Renal cortical epithelial cell (primary cell): ENCODE measurements at places on chromosomes 12 and 14. TPM values are rescaled to one million over a fixed set of nuclear protein-coding genes. Genes with fewer than 3 reads are reported as not detected.
A peak's percentile ranks its signal among the peaks of the same experiment; 100 is the strongest.

SLC17A8 gene
- total RNA-seq: under 0.01 and 0.30 TPM in 2 replicates

- peak; percentile 80 for DNase-seq
Measured at GRCh38 chr12:24496755-24497154, 452.1 kb downstream of the BCAT1 start.

TMEM229B gene
- total RNA-seq: 0.69 and 3.9 TPM in 2 replicates

DNA sequence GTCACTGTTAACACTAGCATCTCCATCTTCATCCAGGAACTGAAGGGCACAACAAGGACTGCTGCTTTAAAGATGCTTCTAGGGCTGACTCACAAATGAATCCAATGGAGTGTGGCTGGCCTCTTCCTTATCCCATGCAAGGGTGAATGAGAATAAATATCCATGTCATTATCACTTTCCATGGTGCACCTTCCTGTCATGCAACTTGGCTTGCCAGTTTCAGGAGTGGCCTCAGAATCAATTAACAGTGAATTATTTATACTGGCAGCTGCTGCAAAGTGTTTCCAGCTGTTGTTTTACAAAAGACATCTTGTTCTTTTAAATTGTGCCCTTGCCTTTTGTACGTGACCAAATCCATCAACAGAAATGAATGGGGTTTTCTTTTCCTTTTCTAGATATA, 499.3 kb upstream of the TMEM132C start:
- no peak for DNase-seq

TOMM20L gene
- total RNA-seq: not detected in 2 replicates

DNA sequence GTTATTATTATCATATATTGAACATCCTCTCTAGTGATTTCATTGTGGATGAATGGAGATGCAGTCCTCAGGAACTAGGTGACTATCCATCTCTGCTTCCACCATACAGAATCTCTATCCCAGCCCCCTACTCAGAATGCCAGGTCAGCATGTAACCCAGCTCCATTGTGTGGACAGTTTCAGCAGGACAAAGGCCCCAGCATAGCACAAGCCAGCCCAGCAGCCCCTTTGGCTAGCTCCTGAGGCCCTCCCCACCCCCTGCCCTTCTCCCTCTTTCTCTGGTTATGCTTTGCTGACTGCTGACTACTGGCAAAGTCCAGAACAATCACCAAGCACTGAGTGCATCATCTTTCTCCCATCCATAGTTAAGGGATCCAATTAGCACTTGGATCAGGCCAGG, 5.8 kb upstream of the SPRYD4 start:
- no peak for DNase-seq

CISTR gene
- total RNA-seq: not detected in 2 replicates

DAO gene
- not detected in 2 replicates for total RNA-seq

YBX3 gene
- 67.6 and 163 TPM in 2 replicates for total RNA-seq

DNA sequence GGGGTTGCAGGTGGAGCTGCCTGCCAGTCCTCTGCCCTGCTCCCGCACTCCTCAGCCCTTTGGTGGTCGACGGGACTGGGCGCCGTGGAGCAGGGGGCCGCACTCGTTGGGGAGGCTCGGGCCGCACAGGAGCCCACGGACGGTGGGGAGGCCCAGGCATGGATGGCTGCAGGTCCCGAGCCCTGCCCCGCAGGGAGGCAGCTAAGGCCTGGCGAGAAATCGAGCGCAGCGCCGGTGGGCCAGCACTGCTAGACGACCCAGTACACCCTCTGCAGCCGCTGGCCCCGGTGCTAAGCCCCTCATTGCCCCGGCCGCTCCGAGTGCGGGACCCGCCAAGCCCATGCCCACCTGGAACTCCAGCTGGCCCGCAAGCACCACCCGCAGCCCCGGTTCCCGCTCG, 221.8 kb downstream of the BTG1 start:
- DNase-seq: no peak

EIF2B1 gene
- 74.8 and 80.6 TPM in 2 replicates for total RNA-seq

GRCh38 chr14:57769863-57770523, 95.9 kb downstream of the SLC35F4 start:
- no peak for DNase-seq
